ENCODE measurements at places on chromosomes 2 and 18.

GRCh38 chr2:17518212-17519154 lies at the start of gene RAD51AP2:
RAD51AP2 (minus strand) TSS chr2:17518440; CDS start chr2:17518415, 25 bp downstream.
- peak; percentile 80 for DNase-seq

- DNase-seq, result no peak
Observed at GRCh38 chr2:233479616-233480489, 86.7 kb downstream of the USP40 start.

DNA sequence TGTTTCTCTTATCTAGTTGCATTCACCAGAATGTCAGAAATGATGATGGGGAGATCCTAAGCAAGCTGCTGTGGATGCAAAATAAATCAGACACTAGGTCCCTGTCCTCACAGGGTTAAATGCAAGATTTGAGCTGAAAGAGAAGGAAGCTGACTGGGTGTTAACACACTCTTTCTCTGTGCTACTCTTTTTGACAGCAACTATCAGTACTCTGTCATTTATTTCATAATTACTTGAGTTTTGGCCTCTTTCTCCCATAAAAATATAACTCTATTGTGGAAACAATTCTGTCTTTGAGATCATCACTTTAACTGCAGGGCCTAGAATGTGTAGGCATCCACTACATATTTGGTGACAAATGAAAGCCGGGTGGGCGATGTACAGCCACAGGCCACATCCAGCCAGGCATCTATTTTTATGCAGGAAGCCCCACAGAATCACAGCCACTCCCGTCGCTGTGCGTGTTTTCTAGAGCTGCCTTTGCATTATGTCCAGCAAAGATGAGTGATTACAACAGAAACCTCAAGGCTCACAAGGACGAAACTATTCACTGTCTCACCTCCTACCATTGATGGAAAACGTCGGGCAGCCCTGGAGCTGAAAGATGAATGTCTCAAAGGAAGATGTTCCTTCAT lies 849.0 kb downstream of the RNF144A start:
- DNase-seq, result no peak

GRCh38 chr2:236238751-236239150 lies 25.5 kb downstream of the ASB18 start:
- DNase-seq, result no peak

DNA sequence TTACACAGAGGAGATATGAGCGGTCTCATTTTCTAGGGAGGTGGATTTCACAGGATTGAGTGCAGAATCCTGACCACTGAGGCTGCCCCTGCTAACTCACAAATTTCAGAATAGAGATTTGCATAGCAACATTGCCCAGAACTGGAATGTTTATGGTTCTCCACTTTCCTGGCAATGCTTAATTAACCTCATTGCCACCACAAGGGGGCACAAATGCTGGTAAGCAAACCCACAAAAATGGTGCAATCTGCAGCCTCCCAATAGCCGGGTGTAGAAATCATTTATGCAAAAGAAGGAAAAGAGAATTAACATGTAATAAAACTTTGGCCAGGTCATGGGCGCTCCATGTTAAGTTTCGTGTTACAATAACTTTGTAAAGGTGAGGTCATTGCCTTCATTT lies 112.4 kb downstream of the CYRIA start:
- DNase-seq, result peak; percentile 44

GRCh38 chr2:133605011-133605765 lies 36.9 kb upstream of the NCKAP5 start:
- no peak for DNase-seq

GRCh38 chr18:76981396-76981968 lies 151.1 kb downstream of the MBP start:
- DNase-seq, result no peak

DNA sequence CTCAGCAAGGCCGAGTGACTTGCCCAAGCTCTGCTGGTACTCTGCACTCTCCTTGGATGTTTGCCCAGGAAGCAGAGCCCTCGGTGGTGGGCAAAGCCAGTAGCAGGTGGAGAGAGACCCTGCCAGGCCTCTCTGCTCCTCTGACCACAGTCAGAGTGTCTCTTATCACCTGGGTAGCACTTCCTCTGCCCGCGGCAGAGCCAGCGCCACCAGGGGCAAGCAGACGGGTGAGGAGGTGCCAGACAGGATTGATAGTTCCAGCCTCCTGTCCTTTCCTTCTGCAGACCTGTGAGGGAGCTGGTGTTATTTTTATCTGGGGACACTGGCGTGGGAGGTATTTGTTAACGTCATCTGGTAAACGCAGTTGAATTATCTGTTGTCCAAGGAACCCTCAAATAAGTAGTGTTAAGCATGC lies 152.9 kb downstream of the SMAD7 start:
- no peak for DNase-seq

DNA sequence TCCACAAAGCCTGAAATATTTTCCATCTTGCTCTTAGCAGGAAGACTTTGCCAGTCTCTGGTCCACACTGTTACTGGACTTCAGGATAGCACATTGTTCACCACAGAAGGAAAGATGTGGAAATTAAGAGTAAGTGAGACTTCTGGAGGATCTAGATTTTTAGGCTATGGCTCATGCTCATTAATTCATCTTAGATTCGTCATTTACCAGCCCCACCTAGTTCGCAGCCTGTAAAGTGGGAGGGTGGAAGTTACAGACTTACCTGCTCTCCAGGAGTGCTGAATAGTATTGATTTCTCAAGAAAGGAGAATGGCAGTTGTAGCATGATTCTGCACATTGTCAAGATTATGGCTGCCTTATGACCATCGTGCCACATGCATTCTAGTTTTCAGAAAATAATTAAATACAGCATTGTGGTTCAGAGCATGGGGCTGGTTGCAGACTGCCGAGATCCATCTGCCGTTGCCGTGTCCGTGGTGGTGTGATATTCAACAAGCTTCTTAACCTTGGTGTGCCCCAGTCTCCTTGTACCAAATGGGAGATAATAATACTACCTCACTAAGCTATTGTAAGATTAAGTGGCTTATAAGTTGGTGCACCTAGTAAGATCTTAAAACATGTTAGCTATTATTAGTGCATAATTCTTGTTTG lies 56.8 kb downstream of the RNF144A start:
- DNase-seq, result no peak

GRCh38 chr18:25759111-25759510 lies 331.3 kb downstream of the SS18 start:
- DNase-seq, result no peak

GRCh38 chr2:202932425-202933138 lies 20.5 kb downstream of the CARF start:
- no peak for DNase-seq

DNA sequence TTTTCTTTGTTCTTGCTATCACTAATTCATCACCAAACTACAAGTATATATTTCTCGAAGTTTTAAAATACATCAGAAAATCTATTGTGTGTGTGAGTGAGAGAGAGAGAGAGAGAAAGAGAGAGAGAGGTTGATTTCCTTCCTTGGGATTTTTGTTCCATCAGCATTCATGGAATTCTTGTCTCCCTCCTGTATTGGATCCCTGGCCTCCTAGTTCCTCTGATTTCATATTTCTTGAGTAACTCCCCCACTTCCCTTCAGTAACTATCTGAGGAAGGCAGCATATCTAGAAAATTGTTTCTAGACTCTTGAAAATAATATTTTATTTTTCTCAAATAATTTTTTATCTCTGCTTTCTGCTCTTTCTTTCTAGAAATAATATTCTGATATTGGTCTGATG lies 13.3 kb upstream of the ACTR2 start:
- DNase-seq, result no peak

- no peak for DNase-seq
Observed at GRCh38 chr2:39568561-39569006, 97.1 kb upstream of the TMEM178A start.

- no peak for DNase-seq
Observed at GRCh38 chr2:1811258-1811970, 67.1 kb upstream of the PXDN start.

DNA sequence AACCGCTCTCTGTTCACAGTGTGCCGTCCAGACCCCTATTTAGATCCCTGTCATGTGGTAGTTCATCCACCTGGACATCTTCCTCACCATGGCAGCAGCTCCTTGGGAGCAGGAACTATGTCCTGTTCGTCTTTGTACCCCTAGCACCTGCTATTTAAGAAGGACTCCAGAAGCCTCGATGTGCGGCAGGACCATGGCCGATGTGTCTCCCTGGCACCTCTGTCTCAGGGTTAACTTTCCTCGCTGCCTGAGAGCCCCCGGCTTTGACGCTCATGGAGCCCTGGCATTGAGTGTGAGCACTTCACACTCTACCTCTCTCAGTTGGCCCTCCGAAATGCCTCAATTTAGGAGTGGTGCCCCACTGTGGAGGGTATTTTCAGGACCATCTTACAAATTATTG lies 152.0 kb downstream of the FAM210A start:
- no peak for DNase-seq

DNA sequence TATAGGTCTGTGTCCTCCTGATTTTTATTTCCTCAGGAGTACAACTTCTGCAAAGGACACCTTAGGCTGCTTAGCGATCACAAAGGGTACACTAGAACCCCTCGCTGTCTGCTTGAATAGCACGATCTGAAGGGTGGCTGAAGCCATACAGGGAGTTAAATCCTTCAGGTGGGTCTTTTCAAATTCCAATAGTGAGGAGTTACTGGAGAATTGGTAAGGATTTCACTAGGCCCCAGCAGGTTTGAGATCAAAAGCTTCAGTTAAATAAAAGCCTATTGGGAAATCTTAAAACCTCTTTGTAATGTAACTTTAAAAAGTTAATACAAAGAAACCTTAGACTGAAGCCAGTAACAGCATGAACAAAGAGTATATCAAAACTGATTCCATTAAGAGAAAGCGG lies 613.1 kb downstream of the ZEB2 start:
- no peak for DNase-seq

DNA sequence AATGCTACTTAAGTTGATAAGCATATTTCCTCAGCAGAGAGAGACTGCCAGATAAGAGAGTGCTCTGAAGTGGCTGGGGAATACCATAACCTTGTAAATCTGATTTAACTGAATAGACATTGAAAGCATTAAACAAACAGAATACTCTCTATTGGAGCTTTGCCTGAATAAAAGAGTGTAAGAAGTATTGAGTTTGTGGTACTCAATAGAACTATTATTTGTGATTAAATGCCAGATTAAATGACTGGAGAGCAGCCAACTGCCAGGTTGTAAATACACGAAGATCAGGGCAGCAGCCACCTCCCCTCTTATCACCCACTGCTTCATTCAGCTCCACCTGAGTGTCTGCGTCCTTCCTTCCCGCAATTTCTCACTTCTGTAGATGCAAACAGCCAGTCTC lies 373.6 kb downstream of the DCDC2C start:
- DNase-seq, result no peak

- DNase-seq, result no peak
Observed at GRCh38 chr2:85181844-85182456, 48.8 kb downstream of the TCF7L1 start.

- no peak for DNase-seq
Observed at GRCh38 chr18:50950626-50951025, 17.2 kb upstream of the ELAC1 start.

DNA sequence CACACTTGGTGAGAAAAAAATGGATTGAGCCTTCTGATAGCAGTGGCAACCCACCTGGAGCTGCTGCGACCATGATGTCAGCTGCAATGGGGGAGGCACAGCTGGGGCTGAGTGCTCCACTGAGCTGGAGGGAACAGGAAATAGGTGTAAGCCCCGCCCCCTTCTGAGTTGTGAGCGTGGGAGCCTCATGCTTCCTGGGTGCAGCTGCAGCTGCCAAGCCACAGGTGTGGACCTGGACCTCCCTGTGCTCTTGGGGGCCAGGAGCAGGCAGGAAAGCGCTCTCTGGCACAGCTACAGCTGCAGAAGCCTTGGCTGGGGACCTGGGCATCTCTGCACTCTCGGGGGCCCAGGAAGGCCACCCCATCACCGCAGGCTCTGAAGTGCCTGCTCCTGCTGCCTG lies 970.6 kb downstream of the DCDC2C start:
- no peak for DNase-seq

GRCh38 chr18:45998244-45998643 lies 31.1 kb upstream of the EPG5 start:
- DNase-seq, result no peak

DNA sequence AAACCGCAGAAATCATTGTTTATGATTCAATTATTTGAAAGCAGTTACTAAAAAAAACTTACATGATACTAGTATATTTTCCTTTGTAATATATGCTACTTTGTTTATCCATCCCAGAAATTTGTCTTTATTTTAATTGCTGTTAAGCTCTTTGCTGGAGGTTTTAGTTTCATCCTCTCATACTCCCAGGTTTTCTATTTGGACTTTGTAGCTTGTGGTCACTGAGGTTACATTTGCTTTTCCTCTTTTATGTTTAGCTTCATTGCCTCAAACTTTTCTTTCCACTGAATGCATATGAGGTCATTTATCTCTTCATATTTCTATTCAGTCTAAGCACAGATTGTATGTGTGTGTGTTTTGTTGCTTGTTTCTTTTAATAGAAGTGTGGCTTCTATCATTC lies 89.9 kb downstream of the ERBB4 start:
- DNase-seq, result no peak

All from neural crest cell (in vitro differentiated cells).